ENCODE measurements at places on chromosomes 2 and 18. TPM values are rescaled to one million over a fixed set of nuclear protein-coding genes. Genes with fewer than 3 reads are reported as not detected.

GRCh38 chr2:26648516-26648915 is 7.3 kb upstream of the CIB4 start:
- no peak for DNase-seq
- no peaks in the 10 kb centered on the region for H3K27me3 ChIP-seq
- H3K27ac ChIP-seq: no peak overlapping the region
- no peaks in the 10 kb centered on the region for H3K4me1 ChIP-seq

- no peaks in the 10 kb centered on the region for H3K27me3 ChIP-seq
- peak overlapping the region; percentile 73 for H3K4me3 ChIP-seq
- peak overlapping the region; percentile 48 for H3K27ac ChIP-seq
- H3K36me3 ChIP-seq: peaks cover 10% of the 10 kb centered on the region
- peaks cover 11% of the 10 kb centered on the region for H3K4me1 ChIP-seq
- DNase-seq: no peak
Observed at GRCh38 chr2:231394211-231395141, 1.0 kb upstream of the B3GNT7 start.

DNA sequence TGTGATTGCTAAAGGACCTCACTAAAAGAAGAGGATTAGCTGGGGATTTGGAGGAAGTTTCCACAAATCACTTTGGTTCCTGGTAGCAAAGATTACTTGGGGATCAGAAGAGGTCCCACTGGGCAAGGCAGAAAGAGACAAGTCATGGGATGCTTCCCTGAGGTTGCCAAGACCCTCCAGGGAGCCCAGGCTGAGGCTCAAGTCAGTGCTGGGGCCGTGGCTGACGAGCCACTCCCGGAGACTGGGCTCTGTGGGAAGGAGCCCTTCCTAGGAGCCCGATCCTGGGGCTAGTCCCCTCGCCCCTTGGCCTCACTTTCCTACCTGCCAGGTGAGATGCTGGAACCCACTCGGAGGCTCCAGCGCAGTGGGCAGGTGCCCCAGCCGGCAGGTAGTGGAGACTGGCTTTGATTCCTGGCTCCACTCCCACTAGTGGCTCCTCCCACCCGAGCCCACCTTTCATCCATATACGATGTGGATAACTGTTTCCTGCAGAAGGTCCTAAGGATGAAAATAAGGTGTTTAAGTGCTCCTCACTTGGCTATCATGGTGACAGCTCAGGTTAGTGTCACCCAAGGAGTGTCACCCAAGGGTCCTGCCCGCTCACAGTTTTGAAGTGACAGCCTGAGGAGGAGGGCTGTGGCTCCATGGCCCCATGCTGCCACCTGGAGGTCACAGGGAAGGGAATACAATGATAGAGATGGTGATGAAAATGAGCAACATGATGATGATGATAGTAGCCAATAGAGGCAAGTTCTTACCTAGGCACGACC is 100.5 kb downstream of the CAPN13 start:
- H3K27me3 ChIP-seq: no peaks in the 10 kb centered on the region
- H3K27ac ChIP-seq: no peak overlapping the region
- DNase-seq: no peak
- no peaks in the 10 kb centered on the region for H3K4me1 ChIP-seq
- H3K36me3 ChIP-seq: no peaks in the 10 kb centered on the region

GRCh38 chr18:32612651-32613050 is 142.0 kb upstream of the GAREM1 start:
- no peaks in the 10 kb centered on the region for H3K27me3 ChIP-seq
- H3K36me3 ChIP-seq: no peaks in the 10 kb centered on the region
- H3K4me1 ChIP-seq: no peaks in the 10 kb centered on the region
- no peak overlapping the region for H3K27ac ChIP-seq

DNA sequence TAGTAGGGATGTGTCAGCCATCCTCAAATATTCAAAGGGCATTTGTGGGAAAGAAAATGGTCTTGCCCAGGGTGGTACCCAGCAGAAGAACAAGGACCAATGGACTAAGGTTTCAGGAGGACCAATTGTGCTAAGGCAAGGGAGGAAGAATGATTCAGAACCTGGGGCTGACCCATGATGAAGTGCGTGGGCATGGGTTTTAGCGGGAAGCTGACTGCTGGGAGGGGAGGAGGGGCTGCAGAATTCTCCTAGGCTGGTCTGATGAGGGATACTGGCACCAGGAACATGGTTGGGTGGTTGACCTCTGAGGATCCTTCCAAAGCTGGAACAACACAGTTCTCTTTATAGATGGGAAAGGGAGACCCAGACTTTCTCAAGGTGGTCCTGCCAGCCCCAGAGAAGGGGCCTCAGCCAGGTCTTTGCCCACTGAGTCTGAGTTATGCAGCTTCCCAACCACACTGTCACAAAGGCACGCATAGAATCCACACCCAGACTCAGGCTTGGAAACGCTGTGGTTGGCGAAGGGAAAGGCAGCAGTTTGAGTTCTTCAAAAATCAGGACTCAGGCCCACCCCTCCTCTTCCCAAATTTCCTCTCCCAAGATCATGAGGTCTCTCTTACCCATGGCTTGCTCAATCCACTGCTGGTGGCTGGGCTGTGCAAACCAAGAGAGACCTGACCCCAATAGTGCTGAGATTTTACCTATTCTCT is 37.3 kb downstream of the MARCO start:
- no peak overlapping the region for H3K27ac ChIP-seq
- H3K4me1 ChIP-seq: no peaks in the 10 kb centered on the region
- DNase-seq: no peak
- H3K4me3 ChIP-seq: no peak overlapping the region
- no peaks in the 10 kb centered on the region for H3K27me3 ChIP-seq

DNA sequence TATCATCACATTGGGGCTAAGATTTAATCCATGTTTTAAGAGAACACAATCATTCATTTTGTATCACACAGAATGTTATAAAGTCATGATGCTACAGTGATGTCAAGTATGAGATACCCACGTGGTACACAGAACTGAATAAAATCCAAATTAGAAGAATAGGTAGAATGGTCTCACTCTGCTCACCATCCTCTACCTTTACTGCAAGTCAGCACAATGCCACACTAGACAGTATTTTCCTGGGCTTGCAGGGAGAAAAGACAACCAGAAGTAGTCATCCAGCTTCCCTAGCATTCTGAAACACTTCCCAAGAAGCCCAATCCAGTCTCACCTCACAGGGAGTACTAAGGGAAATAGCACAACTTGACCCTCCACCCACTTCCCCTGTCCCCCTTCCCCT is 856.2 kb upstream of the NRXN1 start:
- no peak for DNase-seq
- no peaks in the 10 kb centered on the region for H3K27me3 ChIP-seq
- no peaks in the 10 kb centered on the region for H3K36me3 ChIP-seq
- H3K4me3 ChIP-seq: no peak overlapping the region
- no peaks in the 10 kb centered on the region for H3K4me1 ChIP-seq
- no peak overlapping the region for H3K27ac ChIP-seq

DNA sequence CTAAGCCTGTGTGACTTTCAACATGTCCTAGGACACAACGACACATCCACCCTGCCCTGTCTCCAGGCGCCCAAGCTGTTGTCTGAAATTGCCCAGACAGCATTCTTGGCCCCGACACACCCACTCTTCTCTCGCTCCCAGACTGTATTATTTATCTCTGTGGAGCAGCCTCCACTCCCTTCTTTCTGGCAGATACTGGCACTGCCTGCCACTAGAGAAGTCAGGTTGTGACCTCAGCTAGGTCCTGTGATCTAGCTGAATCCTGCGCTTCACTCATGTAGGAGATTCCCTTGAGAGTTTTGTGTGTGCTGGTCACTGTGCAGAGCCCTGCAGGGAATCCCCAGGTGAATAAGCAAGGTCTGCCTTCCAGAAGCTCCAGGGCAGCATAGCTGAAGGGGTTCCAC is 77.1 kb upstream of the TNP1 start:
- H3K27ac ChIP-seq: no peak overlapping the region
- H3K4me1 ChIP-seq: no peaks in the 10 kb centered on the region
- no peaks in the 10 kb centered on the region for H3K36me3 ChIP-seq
- H3K4me3 ChIP-seq: no peak overlapping the region
- no peaks in the 10 kb centered on the region for H3K27me3 ChIP-seq
- DNase-seq: no peak

- no peak for DNase-seq
- H3K27me3 ChIP-seq: no peaks in the 10 kb centered on the region
- no peak overlapping the region for H3K4me3 ChIP-seq
- H3K4me1 ChIP-seq: no peaks in the 10 kb centered on the region
- H3K36me3 ChIP-seq: no peaks in the 10 kb centered on the region
Observed at GRCh38 chr2:39937621-39938020, 158.6 kb upstream of the THUMPD2 start.

DNA sequence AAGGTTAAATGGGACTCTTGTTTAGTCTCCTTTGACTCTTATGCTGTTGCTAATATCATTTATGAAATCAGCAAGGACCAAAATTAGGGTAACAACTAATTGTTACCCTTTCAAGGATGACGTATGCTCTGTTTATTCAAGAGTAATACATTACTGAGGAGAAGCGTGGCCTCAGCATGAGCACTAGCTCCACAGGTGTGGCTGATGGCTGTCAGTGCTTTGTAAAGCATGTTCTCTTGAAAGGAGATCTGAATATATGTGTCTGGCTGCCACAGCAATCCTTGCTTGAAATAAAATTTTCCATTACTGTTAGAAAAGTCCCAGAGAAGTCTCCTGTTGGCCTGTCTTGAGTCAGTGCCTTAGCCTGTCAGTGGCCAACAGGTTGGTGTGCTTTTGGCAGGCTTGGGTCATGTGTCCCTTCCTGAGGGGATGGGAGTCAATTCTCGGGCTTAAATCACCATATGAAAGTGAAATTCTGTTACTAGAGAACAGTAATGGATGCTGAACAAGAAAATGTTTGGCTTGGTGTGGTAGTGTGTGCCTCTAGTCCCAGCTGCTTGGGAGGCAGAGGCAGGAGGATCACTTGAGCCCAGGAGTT is 32.7 kb downstream of the ABI2 start:
- no peak overlapping the region for H3K27ac ChIP-seq
- H3K36me3 ChIP-seq: no peaks in the 10 kb centered on the region
- no peak overlapping the region for H3K4me3 ChIP-seq
- peaks cover 4% of the 10 kb centered on the region for H3K4me1 ChIP-seq

DNA sequence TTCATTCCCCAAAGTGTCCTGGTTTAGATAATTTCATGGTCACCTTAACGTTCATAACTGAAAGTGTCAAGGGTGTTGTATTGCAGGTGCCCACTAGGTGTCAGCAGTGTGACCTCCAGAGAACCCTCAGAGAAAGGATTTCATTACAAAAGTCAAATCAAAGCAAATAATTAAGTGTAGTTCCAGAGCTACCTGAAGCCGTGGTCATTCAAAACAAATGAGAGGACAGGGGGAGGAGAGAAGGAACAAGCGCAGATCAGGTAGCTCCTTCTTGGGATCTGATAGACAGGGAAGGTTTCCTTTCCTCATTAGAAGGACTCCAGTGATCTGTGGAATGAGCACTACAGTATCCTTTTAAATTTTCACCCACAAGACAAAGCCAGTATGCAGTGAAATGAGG is at the start of gene SLC9A4:
Gene SLC9A4 (plus strand): TSS at position 207 of the 400 bp plus-strand sequence. CDS start 534 bp downstream, outside the sequence.
- H3K4me1 ChIP-seq: no peaks in the 10 kb centered on the region
- H3K27ac ChIP-seq: no peak within 1 kb of the TSS
- H3K27me3 ChIP-seq: no peaks in the 10 kb centered on the region

GRCh38 chr2:133458280-133458679 is 110.0 kb downstream of the NCKAP5 start:
- no peaks in the 10 kb centered on the region for H3K36me3 ChIP-seq
- H3K4me1 ChIP-seq: no peaks in the 10 kb centered on the region
- no peak for DNase-seq
- H3K4me3 ChIP-seq: no peak overlapping the region
- no peaks in the 10 kb centered on the region for H3K27me3 ChIP-seq
- H3K27ac ChIP-seq: no peak overlapping the region

DNA sequence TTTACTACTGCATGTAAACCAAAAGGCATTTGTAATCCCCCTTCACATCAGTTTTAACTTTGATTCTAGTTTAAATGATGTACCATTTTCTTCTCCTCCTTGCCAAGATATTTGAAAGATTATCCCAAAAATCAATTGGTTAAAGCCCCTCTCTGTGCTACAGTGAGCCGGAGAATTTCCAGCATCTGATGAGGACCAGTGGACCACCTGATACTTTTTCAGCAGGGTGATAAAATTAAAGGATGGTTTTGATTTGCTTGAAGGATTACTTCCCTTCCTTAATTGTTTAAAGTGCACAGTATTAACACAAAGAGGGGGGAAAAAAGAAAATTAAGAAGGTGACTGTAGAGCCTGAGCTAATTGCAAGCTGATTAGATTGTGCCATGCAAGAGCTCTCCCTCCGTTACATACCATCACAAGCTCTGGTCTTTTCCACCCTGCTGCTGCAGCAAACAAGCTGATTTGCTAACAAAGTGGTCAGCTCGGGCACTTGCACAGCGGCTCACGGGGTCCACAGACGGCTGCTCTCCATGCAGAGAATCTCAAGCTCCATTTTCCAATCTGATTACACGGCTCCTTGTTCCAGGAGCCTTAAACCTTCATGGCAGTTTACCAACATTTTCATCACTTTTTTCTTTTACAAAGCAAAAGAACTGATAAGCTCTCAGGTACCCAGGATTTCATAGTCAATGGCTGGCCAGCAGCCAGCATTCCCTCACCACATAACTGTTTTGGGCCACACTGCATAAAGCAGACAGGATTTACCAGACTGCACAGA is 22.1 kb downstream of the FIGN start:
- H3K4me3 ChIP-seq: peak overlapping the region; percentile 28
- no peak for DNase-seq
- H3K27me3 ChIP-seq: no peaks in the 10 kb centered on the region
- no peaks in the 10 kb centered on the region for H3K36me3 ChIP-seq

GRCh38 chr18:58223717-58224424 is 179.8 kb downstream of the NEDD4L start:
- no peaks in the 10 kb centered on the region for H3K27me3 ChIP-seq
- H3K4me3 ChIP-seq: no peak overlapping the region
- no peaks in the 10 kb centered on the region for H3K36me3 ChIP-seq
- DNase-seq: no peak
- H3K27ac ChIP-seq: no peak overlapping the region

- no peaks in the 10 kb centered on the region for H3K27me3 ChIP-seq
- H3K36me3 ChIP-seq: no peaks in the 10 kb centered on the region
- H3K27ac ChIP-seq: no peak overlapping the region
- DNase-seq: no peak
- H3K4me3 ChIP-seq: no peak overlapping the region
Observed at GRCh38 chr18:29960539-29960938, 1082.0 kb downstream of the DSC3 start.

PROM2 gene
- total RNA-seq: 10.0 TPM

SERPINE2 gene
- total RNA-seq: 29.0 TPM

PNO1 gene
- 8.3 TPM for total RNA-seq

ERICH2 gene
- total RNA-seq: not detected

FAP gene
- total RNA-seq: 37.6 TPM

FBLN7 gene
- 15.6 TPM for total RNA-seq

Measured in thoracic aorta (tissue), 2 donors.